ENCODE measurements at places on chromosomes 7 and 10.

GRCh38 chr10:74145133-74145532, 5.5 kb downstream of the AP3M1 start:
- DNase-seq: no peak

DNA sequence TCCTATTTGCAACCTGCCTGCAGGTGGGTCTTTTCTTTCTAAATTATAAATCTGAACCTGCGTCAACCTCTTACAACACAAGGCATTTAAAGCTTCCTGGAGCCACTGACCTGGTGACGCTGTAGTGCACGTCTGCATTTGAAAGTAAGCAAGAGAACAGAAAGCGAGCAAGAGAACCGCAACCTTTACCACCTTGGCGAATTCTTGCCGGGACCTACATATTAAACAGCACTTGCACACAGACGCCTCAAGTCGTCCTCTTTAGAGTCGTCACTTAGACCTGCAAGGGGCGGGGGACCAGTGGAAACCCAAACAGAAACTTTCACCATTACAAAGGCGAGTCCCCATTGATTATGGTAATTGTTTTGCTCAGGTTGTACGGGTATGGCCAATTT, 9.5 kb downstream of the GLI3 start:
- DNase-seq: no peak

DNA sequence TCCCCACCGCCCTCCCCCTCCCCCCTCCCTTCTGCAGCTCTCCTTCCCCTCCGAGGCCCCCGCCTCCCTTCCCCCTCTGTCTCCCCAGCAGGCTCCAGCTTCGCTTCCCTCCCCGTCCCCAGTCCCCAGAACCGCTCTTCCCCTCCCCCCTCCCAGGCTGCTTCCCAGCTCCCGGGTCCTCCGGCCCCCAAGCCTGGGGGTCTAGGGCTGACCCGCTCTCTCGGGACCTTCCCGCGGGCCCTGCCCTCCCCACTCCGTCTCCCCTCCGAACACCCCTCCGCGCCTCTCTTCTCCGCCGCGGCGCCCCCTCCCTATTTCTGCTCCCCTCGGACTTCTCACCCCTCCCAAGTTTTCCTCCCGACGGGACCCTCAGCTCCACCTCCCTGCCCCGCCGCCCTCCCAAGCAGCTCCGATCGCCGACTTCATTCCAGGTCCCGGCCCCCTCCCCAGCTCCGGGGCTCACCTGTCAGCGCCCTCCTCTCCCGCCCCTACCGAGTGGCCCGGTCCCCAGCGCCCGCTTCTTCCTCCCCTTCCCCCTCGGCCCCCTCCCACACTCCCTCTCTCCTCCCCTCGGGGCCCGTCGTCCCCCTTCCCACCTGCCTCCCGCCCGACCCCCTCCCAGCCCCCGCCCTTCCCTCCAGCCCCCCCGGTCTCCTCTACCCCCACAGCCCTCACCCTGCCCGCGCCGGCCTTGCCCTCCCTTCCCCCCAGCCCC, 990 bp downstream of the ZNF467 start:
- DNase-seq: no peak

DNA sequence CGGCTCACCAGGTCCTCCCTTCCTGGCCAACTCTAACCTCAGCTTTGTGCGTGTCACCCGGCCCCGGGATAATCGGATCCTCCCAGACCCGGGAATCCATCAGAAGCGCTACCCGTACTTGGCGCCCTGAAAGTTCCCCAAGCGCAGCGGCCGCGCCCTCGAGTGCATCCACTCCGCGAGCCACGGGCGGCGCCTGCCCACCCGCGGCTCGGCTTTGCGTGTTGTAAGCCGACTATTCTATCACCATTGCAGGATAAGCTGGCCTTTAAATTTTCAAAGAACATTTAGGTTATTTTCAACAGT, 35.7 kb upstream of the EBLN1 start:
- DNase-seq: peak; percentile 42
